ENCODE measurements at places on chromosomes 16 and 17. TPM values are rescaled to one million over a fixed set of nuclear protein-coding genes. Genes with fewer than 3 reads are reported as not detected.
A peak's percentile ranks its signal among the peaks of the same experiment; 100 is the strongest.

The RPUSD1 gene
- 21.6 TPM for polyA plus RNA-seq

The PRAC1 gene
- polyA plus RNA-seq: 18.0 TPM

The PPP1R1B gene
- 17.1 TPM for polyA plus RNA-seq

The CD300LB gene
- polyA plus RNA-seq: 0.46 TPM

DNA sequence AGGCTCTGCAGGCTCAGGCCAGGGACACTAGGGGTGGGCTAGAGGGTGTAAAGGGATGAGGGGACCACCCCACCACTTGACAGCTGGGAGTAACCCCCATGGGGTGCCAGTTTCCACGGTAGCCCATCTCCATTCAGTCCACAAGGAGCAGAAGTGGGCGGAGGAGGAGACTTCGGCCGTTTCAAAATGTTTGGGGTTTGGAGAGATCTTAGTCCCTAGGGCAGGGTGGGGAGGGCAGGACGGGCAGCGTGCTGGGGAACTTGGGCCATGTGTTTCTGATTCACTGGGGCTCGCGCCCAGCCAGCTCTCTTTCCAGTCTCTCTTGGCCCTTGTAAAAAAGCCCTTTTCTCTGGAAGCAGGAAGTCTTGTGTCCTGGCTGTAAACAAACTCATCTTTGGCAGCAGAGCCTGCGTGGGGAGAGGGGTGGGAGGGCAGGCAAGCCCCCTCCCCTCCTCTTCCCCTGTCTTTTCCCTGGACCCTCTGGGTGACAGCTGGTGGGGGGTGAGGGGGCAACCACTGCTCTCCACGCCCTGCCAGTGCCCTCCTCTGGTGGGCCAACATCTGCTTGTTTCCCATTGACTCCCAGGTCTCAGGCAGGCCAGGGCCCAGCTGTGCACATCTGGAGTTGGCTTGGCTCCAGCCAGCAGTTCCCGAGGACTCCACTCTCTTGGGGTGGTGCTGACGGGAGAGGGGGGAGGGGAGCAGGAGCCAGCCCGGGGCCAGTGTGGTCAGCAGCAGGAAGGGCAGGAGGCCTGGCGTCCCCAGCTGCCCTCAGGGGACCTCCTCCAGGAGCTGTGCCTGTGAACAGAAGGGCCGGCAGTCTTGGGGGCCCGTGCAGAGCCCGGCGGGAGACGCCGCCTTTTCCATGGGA is 8.1 kb downstream of the CYGB start:
- peak; percentile 76 for DNase-seq

DNA sequence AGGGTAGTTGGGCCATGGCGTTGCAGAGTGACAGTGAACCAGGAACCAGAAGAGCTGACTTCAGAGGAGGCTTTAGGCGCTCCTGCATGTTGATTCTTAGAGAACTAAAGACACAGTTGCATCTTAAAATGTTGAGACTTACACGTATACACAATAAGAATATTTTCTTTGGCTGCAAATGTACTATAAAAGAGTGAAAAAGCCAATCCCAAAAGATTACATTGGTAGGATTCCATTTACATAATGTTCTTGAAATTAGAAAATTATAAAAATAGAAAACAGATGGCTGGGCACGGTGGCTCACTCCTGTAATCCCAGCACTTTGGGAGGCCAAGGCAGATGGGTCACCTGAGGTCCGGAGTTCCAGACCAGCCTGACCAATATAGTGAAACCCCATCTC is 738.8 kb downstream of the WWOX start:
- DNase-seq: no peak

DNA sequence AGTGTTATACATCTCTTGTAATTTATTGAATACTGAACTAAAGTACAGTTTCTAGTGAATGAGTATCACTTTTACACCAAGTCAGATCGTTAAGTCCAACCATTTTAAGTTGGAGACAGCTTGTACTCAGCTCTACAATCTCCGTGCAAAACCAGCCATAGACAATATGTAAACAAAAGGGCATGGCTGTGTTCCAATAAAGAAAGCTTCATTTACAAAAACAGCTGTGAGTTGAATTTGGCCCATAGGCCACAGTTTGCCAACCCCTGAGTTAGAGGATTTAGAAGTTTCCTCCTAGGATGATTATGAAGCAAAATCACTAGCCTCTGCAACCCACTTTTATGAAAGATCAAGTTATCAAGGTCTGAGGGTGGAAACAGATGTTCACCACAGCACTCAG is 105.7 kb upstream of the RCVRN start:
- DNase-seq: no peak

DNA sequence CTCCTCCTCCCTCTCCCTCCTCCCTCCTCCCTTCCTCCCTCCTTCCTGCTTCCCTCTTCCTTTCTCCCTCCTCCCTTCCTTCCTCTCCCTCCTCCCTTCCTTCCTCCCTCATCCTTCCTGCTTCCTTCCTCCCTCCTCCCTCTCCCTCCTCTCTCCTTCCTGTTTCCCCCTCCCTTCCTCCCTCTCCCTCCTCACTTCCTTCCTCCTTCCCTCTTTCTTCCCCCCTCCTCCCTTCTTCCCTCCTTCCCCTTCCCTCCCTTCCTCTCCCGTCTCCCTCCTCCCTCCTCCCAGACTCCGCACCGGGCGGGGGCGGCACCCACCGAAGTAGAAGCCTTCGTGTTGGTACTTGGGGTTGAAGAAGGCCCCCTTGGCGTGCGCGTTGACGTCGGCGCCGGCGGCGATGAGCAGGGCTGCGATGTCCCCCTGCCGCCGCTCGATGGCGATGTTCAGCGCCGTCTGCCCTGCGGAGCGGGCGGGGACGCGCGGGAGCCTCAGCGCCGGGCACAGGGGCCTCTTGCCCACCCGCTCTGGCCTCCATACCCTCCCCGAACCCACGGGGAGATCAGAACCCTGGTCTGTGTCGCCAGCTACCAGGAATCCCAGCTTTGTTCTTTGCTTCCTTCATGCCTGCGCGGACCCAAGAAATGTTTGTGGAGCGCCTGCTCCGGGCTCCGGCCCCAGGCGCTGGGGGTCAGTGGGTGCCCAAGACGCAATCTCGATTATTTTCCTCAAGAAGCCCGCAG is 22.2 kb downstream of the TRPV3 start:
- no peak for DNase-seq

DNA sequence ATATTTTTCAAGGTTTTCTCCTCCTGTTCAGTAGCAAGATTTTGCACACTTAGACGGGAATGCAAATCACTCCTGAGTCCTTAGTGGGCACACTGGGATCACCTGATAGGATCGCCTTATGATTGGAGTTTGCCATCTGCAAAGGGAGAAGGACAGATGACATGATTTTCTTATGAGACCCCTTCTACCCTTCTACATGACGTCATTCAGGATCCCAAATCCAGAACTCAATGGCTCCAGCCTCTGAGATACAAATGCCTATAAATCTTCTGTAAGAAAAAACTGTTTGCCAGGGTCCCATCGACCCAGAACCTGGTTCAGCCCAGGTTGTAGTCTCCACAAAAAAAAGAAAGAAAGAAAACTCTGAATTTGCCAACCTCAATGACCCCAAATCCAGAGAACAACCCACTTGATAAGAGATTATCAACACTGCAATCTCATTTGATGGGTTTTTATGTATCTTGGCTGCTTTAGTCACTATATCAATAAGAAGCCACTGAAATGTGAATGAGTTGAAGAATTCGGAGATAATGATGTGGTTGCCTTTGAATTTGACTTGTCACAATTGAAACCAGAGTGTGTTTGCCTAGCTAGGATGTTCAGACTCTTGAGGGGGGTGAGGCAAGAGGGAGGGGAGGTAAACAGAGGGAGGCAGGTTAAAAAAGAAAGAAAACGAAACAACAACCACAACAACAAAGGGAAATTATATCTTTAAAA is 6.7 kb downstream of the ZNF423 start:
- no peak for DNase-seq

- DNase-seq: no peak
Observed at GRCh38 chr16:9124908-9125584, 33.6 kb downstream of the HAPSTR1 start.

GRCh38 chr17:28338056-28338768 is 2.7 kb downstream of the TNFAIP1 start:
- DNase-seq: no peak

GRCh38 chr16:75248142-75248535 is 3.3 kb downstream of the BCAR1 start:
- DNase-seq: no peak

GRCh38 chr17:74176546-74177001 is 26.9 kb upstream of the RPL38 start:
- DNase-seq: peak; percentile 36

DNA sequence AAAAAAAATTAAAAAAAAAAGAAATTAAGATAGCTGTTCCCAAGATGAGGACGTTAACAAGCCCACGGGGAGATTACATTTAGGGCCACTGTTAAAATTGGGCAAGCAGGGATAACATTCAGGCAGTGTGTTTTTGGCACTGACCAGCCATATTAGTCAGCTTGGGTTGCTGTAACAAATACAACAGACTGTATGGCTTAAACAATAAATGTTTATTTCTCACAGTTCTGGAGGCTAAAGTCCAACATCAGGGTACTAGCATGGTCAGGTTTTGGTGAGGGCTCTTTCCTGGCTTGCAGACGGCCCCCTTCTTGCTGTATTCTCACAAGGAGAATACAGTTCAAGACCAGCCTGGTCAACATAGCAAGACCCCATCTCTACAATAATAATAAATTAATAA is 31.3 kb downstream of the ARSG start:
- DNase-seq: no peak

- DNase-seq: no peak
Observed at GRCh38 chr16:4580250-4580649, 24.1 kb downstream of the C16orf96 start.

- DNase-seq: no peak
Observed at GRCh38 chr16:27414788-27415431, 12.9 kb downstream of the IL21R start.

DNA sequence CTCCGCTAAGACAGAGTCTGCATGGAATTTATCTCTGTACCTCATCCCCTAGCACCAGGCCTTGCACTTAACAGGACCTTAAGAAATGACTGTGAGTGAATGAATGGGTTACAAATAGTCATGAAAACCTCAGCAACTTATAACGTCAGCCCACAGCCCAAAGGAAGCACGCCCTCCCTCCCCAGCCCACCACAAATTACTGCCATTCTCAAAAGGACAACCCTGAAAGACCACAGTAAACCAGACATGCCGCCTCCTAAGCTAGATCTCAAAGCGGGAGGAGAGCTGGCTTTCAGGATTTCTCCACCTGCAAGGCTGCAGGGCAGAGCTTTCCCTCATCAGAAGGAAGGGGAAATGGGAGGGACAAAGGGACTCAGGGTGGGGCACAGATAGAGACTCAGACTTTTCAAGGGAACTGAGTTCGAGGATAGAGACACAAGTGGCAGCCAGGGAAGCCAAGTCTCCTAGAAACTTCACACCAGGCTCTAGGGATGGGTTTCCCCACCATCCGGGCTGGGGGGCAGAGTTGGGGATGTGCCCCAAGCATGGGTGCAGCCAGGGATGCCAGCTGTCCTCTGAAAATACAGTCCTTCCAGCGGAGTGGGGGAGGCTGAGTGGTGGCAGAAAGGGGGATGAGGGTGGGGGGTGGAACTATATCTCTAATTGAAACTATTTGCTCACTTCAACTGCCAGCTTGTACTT is 56.7 kb downstream of the PLXDC1 start:
- DNase-seq: no peak

- DNase-seq: no peak
Observed at GRCh38 chr17:43454868-43455267, 28.9 kb upstream of the DHX8 start.

Measured in urinary bladder (tissue), 4 donors.